ENCODE measurements at places on chromosomes 11 and 22.
A peak's percentile ranks its signal among the peaks of the same experiment; 100 is the strongest.

GRCh38 chr11:19785265-19785664, 72.6 kb downstream of the NAV2 start:
- no peak for DNase-seq

- peak; percentile 76 for DNase-seq
These were observed 31.4 kb downstream of the CREB3L1 start for GRCh38 chr11:46308631-46309419.

- no peak for DNase-seq
These were observed 382.6 kb downstream of the KCNA4 start for GRCh38 chr11:29634244-29634643.

DNA sequence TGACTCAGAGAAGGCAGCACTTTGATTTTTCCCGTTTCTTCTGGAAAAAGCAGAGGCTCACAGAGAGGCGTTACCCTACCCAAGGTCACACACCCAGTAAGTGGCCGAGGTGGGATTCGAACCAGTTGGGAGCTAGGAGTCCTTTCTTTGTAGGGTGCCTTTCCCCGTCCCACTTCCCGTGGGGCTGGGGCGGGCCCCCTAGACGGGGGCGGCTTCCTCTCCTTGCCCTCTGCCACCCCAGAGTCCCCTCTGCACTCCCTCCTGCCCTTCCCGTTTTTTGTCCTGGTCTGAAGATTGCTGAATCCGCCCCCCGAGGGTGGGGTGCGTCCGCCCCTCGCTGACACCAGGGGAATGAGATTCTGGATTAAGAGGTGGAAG, 747 bp downstream of the TPCN2 start:
- DNase-seq: no peak

- no peak for DNase-seq
These were observed 155.2 kb downstream of the DCDC1 start for GRCh38 chr11:31214372-31214771.

All from GM12891 (cell line).